ENCODE measurements at places on chromosomes 16 and 17.
A peak's percentile ranks its signal among the peaks of the same experiment; 100 is the strongest.

DNA sequence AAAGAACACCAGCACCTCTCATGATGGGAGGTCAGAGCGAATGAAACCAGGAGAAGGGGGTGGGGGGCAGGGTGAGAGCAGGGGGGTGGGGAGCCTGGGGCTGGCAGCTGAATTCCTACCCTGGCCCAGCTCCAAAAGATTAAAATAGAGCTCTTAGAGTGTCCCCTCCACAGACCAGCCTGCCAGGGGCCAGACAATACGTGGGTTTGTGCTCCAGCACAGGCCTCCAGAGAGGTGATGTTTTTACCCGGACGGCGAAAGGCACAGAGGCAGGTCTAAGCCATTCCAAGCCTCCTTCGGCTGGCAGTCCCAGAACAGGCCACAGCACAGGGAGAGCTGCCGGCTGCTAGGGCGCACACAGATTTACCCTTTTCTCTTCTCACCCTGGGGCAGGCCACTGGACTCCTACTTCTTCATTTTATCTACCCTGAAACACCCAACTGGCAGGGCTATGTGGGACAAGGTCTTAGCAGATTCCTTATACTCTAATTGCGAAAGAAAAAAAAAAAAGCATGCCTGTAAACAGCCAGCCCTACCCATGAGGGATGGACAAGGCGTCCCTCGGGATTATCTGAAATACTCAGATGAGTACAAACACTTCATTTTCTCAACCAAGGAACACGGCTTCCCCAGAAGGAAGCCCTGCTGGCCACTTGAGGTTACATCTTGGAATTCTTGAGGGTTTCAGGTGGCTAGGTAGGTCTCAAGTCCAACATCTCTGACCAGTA, 71.9 kb upstream of the NOG start:
- DNase-seq = no peak

DNA sequence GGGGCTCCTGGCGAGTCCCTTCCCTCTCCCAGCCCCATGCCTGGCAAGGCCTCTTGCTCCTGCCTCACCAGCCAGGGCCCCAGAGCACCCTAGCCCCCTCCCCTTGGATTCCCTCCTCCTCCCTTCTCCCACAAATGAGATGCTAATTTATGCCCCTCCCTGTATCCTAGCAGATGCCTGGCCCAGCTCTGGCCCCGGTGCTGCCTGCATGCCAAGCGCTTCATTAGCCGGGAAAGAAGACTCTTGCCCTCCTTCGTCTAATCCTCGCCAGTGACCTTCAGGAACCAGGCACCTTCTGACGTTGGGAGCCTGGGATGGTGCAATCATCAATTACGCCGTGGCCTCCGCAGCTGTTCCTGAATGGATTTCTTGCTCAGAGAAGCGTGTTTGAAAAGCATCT, 127.8 kb downstream of the SDK2 start:
- DNase-seq = no peak

DNA sequence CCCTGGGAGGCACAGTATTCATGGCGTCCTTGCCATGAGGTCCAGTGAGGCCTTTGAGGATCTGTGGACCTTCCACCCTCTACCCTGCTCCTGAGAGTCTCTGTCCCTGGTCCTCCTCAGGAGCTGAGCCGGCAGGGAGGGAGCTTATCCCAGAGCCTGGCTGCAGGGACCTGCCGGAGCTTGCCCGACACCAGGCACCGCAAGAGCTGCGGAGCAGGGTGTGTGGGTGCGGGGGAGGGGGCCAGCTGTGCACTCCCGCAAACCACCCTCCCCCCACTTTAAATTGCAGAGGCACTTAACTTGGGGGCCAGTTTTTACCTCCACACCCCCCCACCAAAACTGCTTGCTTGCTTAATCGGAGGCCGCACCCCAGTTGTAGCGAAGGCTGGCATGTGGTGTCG, 609 bp upstream of the ZNF750 start:
- no peak for DNase-seq

GRCh38 chr16:84692451-84693214, 7.2 kb upstream of the USP10 start:
- DNase-seq = no peak

DNA sequence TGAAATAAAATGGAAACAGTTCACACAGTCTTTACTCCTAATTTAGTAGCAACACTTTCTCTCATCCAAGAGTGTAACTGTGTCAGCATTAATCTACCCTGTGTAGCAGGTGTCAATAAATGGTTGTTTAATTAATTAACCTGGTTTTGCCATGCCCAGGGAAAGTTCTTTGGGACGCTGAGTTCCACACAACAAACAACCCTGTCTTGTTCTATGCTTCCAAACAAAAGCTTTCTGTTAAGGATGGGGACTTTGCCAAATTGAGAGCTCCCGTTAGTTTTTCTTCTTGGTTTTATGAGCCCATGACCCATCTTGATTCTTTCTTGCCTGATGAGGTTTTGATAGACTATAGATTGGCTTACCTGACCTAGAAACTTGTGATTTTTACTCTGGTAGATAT, 530.1 kb downstream of the KCNJ2 start:
- no peak for DNase-seq

- peak; percentile 35 for DNase-seq
Observed at GRCh38 chr16:48156790-48157209, 1.0 kb upstream of the ABCC12 start.

DNA sequence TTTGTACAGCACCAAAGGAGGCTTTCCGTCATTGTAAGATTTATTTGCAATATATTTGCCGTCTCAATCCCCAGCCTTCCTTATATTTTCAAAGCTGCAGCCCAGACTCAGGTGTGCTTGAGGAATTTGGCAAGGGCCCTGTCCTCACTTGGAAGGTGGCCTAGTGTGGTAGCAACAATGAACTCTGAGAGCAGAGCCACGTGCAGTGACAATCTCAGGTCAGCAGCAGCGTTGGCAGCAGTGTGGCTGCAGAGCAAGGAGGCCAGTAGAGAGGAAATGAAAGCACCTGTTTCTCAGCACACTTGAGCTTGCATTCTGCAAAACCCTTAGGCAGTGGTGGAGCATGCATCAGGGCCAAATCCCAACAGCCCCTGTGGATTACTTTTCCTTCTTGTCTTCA, 613.5 kb downstream of the RBFOX1 start:
- no peak for DNase-seq

- DNase-seq = no peak
Observed at GRCh38 chr16:72945611-72946010, 102.3 kb downstream of the ZFHX3 start.

DNA sequence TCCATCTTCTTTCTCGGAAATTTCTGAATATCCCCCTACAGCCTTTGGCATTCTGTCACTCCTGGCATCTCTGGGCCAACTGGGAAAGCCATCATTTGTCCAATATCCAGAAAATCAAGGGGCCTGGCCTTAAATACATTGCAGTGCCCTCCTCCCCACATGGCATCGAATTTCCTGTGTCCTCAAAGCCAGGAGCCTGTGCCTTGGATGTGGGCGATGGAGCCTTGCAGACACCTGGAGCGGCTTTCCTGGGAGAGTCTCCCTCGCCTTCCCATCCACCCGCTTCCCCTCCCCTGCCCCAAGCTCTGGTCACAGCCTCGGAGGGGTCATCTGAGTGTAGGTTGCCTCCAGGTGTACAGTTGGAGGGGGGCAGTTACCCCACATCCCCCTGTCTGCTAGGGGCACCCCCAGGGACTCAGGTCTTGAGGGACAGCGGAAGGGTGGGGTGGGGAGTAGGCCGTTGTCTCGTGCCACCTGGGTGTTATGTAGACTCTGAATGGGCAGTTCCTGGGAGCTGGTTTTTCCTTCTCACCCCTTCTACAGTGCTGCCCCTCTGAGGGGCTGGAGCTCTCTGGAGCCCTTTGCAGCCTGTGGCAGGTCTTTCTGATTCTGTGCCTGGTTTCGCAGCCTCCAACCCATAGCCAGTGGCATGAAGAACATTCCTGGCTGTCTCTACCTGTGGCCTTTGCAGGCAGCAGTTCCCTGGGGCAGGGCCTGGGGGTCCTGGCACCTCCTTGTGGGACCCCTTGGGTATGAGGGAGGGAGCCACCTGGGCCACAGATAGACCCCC, 239.8 kb downstream of the SEC14L1 start:
- no peak for DNase-seq

DNA sequence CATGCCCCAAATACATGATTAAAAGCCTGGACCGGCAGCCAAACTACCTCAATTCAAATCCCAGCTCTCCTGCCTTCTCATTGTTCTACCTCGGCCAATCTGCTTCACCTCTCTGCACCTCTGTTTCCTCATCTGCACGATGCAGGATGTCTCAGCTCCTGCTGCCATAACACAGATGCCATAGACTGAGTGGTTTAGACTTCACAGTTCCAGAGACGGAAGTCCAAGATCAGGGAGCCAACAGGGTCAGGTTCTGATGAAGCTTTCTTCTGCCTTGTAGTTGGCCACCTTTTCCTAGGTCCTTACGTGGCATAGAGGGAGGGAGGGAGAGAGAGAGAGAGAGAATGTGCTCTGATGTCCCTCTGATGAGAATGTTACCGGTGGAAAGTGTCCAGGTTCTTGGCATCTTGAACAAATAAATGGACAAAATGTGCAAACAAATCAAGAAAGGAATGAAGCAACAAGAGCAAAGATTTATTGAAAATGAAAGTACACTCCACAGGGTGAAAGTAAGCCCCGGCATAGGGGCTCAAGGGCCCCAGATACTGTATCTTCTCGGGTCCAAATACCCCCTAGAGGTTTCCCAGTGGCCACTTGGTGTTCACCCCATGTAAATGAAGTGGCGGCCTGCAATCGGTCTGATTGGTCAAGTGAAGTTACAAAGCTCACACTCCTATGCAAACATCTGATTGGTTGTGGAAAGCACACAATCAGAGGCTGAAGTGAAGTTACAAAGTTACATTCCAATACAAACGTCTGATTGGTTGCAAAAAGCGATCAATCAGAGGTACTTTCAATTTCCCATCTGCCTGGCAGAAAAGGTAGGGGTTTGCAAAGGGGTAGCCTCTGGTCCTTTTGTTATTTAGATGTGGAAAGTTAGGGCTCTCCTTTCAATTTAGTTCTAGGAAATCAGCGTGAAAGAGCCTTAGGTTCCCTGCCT, 43.3 kb upstream of the ZCCHC14 start:
- DNase-seq = no peak

GRCh38 chr17:80573701-80574100, 29.1 kb downstream of the RPTOR start:
- DNase-seq = no peak

GRCh38 chr17:78346605-78347250, 13.1 kb downstream of the SOCS3 start:
- peak; percentile 97 for DNase-seq

GRCh38 chr16:54009464-54010176, 277.0 kb downstream of the IRX3 start:
- no peak for DNase-seq

DNA sequence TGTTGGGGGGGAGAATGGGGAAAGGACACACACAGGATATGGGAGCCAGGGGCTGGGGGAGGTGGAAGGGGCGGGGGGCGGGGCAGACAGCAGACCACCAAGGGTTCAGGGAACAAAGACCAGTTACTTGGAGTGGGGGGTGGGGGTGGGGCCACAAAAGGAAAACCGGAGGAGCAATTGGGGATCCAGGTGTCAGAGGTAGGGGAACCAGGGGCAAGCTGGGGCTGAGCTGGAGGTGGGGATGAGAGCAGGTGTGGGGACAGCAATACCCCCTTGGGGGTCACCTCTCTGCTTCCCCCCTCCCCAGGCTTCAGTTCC, 1.4 kb upstream of the ORAI3 start:
- DNase-seq = no peak

DNA sequence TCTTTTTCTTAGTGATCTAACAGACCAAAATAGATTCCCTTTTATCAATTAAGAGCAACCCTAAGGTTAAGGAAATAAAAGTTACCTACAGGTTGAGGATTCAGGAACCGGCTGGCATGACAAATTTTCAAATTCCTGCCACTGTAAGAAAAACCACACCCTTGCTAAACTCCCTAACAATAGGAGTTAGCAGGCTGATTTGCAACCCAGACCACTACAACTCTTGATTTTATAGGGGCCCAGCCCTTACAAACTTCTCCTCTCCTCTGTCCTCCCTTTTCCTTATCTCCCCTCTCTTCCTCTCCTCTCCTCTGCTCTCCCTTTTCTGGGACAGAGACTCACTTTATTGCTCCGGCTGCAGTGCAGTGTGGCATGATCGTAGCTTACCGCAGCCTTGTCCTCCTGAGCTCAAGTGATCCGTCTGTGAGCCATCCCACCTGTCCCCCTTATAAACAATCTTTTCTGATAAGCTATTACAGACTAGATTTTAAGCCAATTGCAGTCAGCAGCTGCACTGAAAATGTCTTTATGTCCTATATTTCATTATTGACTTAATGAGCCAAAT, 418.9 kb downstream of the CDH8 start:
- DNase-seq = no peak

- DNase-seq = no peak
Observed at GRCh38 chr17:1300371-1300905, 21.0 kb downstream of the TRARG1 start.

GRCh38 chr17:17355426-17355825, 52.3 kb downstream of the NT5M start:
- no peak for DNase-seq

DNA sequence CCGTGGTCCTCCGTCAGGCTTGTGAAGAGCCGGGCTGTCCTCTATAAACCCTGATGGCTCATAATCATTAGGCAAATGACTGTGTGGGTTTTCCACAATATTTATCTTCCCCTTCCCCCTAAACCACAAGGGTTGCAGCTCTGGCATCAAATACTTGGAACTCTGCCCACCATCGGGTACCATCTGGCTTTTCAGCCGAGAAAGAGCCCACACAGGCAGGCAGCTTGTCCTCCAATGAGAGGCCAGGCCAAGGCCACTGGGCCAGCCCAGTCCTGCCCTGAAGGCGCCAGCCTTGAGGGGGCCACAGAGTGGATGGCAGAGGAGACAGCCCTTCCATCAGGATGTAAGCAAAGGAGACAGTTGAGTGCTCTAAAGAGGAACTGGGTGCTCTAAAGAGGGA, 31.8 kb upstream of the NAT9 start:
- no peak for DNase-seq

GRCh38 chr16:84633622-84634021, 14.7 kb upstream of the KLHL36 start:
- DNase-seq = no peak

- no peak for DNase-seq
Observed at GRCh38 chr17:49766918-49767530, 3.1 kb upstream of the FAM117A start.

GRCh38 chr17:17780922-17781590, 55.7 kb downstream of the SREBF1 start:
- DNase-seq = no peak

- no peak for DNase-seq
Observed at GRCh38 chr17:44338702-44339101, 6.4 kb upstream of the GRN start.

- no peak for DNase-seq
Observed at GRCh38 chr16:48091117-48091516, 64.7 kb downstream of the ABCC12 start.

- no peak for DNase-seq
Observed at GRCh38 chr17:49964769-49965523, 4.0 kb upstream of the DLX4 start.

DNA sequence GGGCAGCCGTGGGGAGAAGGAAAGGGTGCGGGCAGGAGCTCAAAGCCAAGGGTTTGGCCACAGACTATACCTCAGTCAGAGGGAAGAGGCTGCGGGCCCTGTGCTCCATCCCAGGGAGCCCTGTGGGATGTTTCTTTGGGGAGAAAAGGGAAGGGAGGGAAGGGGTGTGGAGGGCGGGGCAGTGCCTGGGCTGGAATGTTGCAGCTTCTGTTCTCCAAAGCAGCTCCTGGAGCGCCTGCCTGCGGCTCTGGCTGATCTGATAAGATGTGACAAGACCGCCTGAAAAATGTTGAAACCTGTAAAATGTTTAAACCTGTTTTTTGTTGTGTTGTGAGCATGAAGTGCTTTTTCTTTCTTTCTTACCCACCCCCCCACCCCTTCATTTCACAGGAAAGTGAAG, 32.8 kb downstream of the WNT3 start:
- no peak for DNase-seq

Data from keratinocyte (primary cell).